Erythroblast (primary cell): ENCODE measurements at places on chromosomes 6 and 20.
A peak's percentile ranks its signal among the peaks of the same experiment; 100 is the strongest.

DNA sequence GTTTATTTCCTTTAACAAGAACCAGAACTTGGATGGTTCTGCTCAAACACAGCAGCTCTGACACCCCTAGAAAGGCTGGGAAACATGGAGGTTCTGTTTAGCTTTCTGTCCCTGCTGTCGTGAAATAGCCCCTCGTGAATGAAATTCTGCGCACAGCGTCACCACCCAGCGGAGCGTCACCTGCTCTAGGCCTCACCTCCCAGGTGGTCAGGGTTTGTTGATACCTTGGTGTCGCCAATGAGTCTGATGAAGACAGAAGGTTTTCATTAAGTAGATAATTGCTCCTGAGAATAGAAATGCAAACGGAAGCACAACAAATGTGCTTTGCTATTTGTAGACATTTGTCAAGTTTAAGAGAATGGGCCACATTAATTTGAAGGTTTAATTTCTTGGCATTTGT is 135.1 kb downstream of the EDN3 start:
- DNase-seq, result no peak

- no peak for DNase-seq
These were observed 41.1 kb downstream of the TOX2 start for GRCh38 chr20:43955750-43956191.

DNA sequence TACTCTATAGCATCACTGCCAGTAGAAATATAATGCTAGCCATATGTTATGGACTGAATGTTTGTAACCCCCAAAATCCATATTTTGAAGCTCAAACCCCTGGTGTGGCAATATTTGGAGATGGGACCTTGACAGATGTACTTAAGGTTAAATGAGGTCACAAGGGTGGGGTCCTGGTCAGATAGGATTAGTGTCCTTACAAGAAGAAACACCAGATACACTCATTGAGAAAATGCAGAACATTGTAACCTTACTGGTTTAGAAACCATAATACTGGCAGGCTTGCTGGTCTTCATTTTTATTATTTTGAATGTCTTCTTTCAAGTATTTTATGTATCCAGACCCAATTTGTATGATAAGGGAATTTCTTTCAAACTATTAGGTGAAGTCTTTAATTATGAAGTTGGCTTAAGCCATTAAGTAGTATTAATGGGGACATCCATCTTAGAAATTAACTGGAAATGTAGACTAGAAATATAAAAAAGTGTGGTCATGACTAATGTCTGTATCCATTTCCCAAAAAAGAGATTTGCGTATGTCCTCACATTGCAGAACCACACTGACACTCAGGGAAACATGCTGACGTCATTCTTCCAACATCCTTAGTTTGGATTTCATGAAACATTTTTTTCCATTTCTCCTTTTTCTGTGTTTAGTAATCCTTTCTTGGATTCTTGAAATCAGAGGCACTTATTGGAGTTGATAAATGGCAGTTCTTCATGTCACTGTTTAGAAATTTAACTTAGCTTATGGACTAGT is 32.4 kb downstream of the SLC16A10 start:
- DNase-seq, result peak; percentile 13

DNA sequence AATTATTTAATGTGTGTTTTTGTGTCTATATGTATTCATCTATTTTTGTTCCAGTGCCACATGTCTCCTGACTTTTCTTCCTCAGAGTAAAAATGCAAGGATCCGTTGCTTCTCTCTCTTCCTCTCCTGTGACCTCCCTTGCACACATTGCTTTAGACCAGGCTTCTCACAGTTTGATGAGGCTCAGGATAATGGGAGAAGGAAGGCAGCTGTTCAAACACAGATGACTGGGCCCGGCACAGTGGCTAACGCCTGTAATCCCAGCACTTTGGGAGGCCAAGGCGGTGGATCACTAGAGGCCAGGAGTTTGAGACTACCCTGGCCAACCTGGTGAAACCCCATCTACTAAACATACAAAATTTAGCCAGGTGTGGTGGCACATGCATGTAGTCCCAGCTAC is 241.9 kb downstream of the SAMD5 start:
- no peak for DNase-seq

- DNase-seq, result no peak
These were observed 4.8 kb downstream of the FBXO30 start for GRCh38 chr6:145809785-145810184.

DNA sequence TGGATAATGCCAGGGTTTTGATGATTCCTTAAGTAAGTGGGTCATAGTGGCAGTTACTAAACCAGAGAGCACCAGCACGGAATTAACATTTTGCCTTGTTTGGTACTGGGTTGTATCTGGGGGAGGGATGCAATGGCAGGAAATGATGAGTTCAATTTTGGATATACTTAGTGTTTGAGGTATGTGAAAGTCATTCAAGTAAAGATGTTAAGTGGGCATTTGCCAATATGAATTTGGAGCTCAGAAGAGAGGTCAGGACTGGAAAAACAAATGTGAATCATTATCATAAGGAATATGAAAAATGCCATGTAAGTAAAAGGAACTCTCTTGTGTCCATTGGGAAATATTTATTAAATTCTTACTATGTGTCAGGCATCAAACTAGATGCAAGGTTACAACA is 6.2 kb downstream of the PXT1 start:
- no peak for DNase-seq

- DNase-seq, result no peak
These were observed 309.2 kb upstream of the MAP3K7 start for GRCh38 chr6:90896075-90896547.

GRCh38 chr6:165769884-165770283 is 106.8 kb upstream of the PDE10A start:
- no peak for DNase-seq

GRCh38 chr6:136969930-136970329 is 47.8 kb downstream of the SLC35D3 start:
- no peak for DNase-seq

- DNase-seq, result no peak
These were observed 38.7 kb downstream of the RGS17 start for GRCh38 chr6:153092082-153093013.

GRCh38 chr20:25220810-25221591 is 25.5 kb downstream of the ENTPD6 start:
- no peak for DNase-seq

- DNase-seq, result peak; percentile 16
These were observed 264.5 kb downstream of the PREX1 start for GRCh38 chr20:48563191-48563870.

DNA sequence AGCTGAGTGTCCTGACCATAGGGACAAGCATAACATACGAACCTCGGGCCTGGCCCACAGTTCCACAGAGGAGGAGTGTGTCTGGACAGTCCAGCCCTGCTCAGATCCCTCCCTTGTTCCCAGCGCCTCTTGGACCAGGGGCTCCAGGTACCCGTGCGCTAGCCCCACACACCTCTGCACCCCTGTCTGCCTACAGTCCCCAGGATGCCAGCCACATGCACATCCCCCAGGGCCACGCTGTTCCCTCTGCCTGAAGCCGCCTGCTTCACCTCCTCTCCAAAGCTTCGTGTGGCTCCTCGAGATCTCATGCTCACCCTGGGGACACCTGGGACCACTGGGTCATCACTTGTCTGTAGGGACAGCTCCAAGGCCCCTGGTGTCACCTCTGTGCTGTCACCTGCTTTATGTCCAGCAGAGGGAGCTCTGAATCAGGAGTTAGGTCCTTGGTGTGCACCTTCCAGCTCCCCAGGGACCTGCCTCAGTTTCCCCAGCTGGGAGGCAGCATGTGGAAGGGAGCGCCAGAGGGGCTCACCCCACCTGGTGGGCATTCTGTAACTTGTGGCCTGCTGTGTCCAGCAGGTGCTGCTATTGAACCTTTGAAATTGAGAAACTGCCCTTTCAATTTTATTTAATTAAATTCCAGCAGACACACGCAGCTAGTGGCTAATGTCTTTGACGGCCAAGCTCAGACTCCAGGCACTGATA is 7.3 kb upstream of the YTHDF1 start:
- peak; percentile 39 for DNase-seq

- DNase-seq, result no peak
These were observed 56.5 kb upstream of the DACT2 start for GRCh38 chr6:168376120-168376519.

- no peak for DNase-seq
These were observed 67.2 kb upstream of the PTGIS start for GRCh38 chr20:49635166-49635565.

DNA sequence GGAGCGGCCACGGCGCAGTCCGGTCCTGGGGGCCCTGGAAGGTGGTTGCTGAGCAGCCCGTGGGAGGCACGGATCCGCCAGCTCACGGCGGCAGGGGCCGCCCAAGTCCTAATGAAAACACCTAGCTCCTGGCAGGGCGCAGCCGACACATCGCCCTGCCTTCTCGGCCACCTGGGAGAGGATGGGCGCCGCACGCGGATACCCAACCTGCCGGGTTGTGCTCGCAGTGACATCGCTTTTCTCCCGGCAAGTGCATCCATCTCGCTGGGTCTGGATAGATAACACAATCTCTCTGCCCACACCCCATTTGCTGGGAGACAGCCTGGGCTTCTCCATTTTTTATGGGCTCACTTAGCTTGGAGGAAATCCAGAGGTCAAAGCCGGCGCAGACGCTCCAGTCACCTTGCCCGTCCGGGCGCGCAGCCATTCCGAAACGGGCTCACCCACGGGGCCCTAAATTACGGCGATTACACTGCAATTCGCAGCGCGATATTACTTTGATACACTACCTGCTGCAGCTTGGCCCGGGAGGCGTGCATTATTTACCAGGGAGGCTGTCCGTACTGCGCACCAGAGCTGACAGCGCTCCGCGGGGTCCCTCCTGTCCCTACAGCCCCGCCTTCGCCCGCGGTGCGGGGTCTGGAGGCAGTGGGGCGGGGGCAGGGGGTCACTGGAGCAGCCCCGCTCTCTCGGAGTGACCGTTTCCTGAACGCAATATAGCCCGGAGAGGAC is 36.2 kb upstream of the CCDC167 start:
- DNase-seq, result peak; percentile 70

GRCh38 chr6:47230579-47230978 is 79.1 kb downstream of the TNFRSF21 start:
- no peak for DNase-seq

DNA sequence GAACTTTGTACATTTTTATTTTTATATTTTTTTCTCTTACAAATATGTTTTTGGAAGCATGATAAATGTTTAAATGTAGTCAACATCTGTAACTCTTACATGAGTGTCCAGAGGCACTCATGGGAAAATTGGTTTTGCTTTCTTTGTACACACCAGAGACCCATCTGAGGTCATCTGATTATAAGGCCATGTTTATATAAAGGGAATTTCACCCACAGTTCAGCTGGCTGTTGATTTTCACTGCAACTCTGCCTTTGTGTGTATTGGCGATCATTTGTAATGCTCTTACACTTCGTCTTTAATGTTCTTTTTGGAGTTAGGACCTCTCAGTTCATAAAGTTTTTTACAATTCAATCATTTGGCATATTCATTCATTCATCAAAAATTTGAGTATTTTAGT is 28.1 kb downstream of the RIOK1 start:
- no peak for DNase-seq

- no peak for DNase-seq
These were observed 212.6 kb downstream of the CLIC5 start for GRCh38 chr6:45803071-45803470.

- DNase-seq, result no peak
These were observed 85.3 kb downstream of the DCDC2 start for GRCh38 chr6:24272553-24272952.

DNA sequence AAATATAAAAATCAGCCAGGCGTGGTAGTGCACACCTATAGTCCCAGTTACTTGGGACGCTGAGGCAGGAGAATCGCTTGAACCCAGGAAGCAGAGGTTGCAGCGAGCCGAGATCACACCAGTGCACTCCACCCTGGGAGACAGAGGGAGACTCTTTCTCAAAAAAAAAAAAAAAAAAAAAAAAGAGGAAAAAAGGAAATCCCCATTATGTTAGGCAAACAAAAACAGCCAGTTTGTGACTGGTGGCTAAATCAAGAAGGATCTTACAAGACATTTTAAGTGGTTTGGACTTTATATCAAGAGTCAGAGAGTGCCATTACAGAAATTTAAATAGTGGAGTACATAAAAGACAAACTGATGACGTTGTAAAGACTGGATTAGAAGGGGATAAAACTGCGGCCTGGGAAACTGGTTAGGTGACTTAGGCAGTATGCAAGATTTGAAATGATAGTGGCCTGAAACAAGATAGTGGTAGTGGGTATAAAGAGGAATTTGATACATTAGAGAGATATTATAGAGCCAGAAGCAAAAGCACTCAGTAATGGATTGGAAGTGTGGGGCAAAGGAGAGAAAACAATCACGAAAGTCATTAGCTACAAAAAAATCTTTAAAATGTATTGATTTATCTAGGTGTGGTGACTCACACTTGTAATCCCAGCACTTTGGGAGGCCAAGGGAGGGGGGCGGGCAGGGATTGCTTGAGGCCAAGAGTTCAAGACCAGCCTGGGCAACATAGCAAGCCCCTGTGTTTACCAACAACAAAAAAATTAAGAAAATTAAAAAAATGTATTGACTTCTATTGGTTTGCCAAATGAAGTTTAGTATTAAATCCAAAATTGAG is 1.7 kb upstream of the MYO6 start:
- no peak for DNase-seq

DNA sequence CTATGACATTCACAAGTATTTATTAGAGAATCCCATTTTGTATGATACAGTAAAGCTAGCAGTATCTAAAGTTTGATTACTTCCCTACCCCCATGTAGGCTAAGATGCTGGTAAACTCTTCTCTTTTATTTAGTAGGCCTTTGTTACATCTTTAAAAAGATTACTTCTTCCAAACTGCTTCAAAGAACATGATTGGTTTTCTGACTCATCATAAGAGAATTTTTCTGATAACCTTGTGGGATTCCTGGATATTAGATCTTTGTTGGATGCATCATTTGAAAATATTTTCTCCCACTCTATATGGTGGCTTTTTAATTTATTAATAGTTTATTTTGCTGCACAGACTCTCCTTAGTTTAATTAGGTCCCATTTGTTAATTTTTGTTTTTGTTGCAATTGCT is 898.3 kb upstream of the ADGRB3 start:
- no peak for DNase-seq

DNA sequence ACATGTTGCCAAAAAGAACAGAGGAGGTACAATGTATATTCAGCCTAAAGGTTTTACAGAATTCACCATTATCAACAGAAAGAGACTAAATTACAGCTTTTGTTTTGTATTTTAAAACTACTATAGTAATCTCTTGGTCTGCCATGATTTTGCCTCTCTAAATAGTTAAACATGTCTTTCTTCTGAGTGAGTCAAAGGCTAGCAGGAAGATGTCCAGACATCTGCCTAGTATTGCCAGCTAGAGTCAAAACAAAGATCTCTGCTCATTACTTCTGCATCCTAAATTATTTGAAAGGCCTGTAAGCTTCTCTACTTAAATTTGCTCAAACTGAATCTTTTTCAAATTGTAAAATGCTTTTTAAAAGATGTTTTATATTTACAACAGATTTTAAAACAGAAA is 8.8 kb downstream of the ASF1A start:
- DNase-seq, result no peak

DNA sequence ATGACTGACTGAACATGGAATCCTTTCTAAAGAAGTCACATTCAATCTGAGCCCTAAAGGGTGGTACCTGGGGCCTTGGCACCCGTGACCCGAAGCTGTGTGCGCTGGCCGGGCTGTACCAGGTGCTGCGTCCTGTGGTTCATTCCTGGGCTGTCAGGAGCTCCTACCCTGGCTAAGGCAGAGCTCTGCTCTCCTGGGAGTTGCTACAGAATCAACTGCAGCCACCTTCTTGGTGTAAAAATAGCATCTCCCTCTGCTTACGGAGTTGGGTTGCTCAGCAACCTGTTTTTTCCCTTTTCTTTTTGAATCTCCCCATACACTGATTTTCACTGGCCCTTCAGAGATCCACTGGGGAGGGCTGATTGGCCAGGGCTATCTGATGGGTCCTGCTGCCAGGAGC is 236.6 kb upstream of the PDE10A start:
- no peak for DNase-seq

- DNase-seq, result no peak
These were observed 49.4 kb upstream of the TULP1 start for GRCh38 chr6:35562060-35562459.
